ENCODE measurements at places on chromosomes 2 and 18. TPM values are rescaled to one million over a fixed set of nuclear protein-coding genes. Genes with fewer than 3 reads are reported as not detected.

DNA sequence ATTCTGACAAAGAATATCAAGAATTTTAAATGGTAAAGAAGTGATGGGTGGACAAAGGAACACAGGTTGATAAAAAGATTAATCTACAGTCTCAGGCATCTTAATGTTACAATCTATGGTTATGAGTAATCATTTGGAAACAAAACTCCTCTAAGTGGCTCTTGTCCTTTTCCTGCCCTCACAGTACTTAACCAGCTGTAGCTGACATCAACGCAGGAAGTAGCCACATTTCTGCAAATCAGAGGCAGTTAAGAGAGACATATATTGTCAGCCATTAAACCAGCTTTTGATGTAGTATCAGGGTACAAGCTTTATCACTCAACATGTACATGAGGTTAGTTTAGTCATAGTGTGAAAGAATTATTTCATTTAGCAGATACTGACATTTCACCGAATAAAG lies 244.6 kb downstream of the NR4A2 start:
- no peak for DNase-seq

DNA sequence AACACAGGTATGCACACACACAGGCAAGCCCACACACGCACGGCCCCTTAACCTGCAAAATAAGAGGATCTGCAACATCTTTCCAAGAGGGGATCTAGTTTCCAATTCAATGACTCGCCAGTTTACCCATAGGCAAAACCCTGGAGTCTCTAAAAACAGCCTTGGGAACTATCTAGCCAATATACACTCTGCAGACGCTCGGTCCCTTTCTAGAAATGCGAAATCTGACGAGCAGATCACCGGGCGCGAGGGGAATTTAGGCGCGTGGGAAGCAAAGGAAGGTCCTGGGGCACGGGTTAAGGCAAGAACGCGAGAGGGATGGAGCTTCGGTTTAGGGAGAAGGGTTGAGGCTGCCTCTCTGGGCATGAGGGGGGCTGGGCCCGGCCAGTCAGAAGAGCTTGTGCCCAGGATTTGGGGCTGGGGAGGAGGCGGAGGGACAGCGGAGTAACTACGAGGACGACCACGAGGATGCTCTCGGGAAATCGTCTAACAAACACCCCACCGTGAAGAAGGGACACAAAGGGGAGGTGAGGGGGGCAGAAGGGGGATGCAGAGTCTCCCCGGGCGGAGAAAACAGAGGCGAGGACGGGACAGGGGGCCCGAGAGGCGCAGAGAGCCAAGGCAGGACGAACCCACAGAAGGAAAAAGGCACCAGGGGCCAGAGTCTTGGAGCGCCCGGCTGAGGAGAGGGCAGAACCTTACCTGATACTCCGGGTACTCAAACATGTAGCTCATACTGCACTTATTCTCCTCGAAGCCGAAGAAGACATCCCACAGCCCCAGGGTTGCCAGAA lies 542 bp downstream of the PGAP1 start:
- DNase-seq, result peak; percentile 32

Gene CDK15
- total RNA-seq, result not detected

DNA sequence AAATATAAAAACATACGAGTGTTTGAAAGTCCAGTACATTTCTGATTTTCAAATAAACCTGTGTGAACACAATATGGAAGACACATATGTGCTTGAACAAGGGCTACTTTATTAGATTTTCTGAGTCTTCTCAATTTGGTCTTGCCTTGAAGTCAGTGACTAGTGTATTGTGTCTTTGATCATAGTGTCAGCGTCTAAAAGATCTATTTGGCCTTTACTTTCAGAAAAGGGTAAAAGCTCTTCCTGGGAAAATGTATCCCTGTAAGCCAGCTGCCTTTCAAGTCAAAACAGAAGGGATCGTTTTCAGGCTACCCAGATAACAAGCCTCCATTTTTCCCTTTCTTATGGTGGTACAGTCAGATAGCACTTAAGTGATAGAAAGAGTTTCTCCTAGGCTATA lies 471.9 kb downstream of the CMPK2 start:
- DNase-seq, result no peak

Gene ARHGAP28
- total RNA-seq, result not detected

All from activated naive CD8-positive, alpha-beta T cell treated with anti-CD3 and anti-CD28 coated beads for 36 hours (primary cell).